NCI-H187 (cell line): ENCODE measurements at places on chromosomes 3 and 15.
A peak's percentile ranks its signal among the peaks of the same experiment; 100 is the strongest.

- no peak for DNase-seq
Observed at GRCh38 chr3:140499114-140499757, 178.6 kb upstream of the TRIM42 start.

DNA sequence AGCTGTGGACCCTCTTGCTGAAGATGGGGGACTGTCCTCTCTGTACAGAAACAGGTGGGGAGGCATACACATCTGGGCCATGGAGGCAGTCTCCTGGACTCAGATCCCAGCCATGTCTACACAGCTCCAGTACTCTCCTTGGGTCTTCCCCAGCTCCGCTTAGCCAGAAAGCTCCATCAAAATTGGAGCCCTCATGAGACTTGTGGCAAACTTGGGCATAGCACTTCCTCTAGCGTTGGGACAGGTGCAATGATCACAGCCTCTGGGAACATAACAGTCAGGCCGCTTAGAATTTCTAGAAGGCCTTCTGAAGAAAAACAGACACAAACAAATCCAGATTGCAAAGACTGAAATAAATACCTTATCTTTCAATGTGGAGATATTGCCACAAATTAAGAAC lies 634.3 kb upstream of the GOLIM4 start:
- DNase-seq: no peak

- no peak for DNase-seq
Observed at GRCh38 chr3:102400142-102400541, 34.7 kb upstream of the ZPLD1 start.

DNA sequence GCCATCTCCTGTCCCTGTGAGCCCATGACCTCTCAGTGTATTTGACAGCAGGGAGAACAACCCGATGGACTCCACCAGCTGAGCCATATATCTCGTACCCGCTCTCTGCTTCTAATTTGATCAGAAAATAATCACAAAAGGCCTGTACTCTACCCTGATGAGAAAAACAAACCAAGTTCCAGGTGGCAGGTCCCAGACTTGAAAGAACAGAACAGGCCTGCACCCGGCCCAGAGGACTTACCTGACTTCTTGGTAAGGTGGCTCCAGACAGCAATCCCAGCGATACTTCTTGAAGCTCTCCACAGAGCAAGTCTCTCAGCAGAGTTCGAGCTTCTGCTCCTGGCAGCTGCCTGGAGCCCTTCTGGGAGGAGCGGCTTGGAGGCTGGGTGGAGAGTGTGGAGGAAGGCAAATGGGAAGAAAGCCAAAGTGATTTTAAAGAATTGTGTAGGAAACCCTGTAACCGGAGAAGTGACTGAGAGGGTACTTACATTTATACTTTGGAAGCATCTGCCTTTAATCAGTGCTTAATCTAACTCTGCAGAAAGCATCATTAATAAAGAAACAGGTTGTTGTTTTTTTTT lies 91.6 kb downstream of the SCN11A start:
- no peak for DNase-seq

DNA sequence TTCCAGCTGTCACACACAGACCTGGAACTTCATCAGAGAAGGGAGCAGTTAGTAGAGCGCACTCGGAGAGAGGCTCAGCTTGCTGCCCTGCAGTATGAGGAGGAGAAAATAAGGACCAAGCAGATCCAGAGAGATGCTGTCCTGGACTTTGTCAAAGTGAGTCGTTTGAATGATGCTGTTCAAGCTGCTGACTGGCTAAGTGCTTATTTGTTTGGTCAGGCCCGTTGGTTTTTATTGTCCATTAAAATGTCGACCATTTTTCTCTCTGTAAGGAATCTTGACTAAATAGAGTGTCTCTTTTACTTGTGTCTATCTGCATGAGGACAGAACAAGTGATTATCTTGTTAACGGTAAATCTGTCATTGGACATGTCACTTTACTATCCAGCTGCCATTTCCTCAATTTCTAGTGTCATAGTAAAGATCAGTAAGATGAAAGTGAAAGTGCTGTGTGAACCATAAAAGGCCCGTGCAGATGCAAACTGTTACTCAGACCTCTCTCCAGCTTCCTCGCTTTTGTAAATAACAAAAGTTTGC lies 56.9 kb downstream of the LRCH3 start:
- peak; percentile 30 for DNase-seq

GRCh38 chr3:14376348-14377043 lies 25.9 kb upstream of the SLC6A6 start:
- no peak for DNase-seq

DNA sequence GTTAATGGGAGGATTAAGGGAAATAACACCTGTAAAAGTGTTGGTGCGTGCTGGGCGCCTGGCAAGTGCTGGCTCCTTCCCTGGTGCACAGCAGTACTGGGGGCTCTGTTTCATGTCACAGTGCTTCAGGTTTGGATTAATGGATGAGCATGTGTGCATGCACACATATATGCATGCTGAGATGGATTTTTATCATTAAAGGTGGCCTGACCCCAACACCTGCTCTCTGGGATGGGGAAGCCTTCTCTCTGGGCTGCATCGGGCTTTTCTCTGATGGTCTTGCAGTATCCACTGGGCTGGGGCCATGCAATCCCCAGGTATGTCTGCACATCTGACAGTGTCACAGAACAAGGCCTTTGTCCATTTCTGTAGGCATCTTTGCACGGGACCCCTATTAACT lies 127.5 kb upstream of the PLXNA1 start:
- no peak for DNase-seq

DNA sequence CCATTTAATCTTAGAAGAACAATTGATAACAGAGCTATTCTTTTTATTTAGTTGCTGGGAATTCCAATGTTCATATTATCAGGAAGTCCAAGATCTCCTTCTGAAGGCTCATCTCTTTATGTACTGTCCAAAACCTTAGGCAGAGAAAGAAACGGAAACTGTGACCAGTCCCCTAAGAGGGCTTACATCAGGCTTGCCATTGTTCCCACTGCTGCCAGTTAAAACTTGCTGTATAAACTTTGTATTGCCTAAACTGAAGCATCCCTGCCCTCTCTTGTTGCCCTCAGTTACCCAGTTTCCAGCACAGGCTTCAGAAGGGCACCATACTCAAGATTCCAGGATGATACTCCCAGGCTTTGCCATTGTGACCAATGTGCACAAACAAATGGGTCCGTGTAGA lies 435.2 kb upstream of the NAALADL2 start:
- DNase-seq: no peak

DNA sequence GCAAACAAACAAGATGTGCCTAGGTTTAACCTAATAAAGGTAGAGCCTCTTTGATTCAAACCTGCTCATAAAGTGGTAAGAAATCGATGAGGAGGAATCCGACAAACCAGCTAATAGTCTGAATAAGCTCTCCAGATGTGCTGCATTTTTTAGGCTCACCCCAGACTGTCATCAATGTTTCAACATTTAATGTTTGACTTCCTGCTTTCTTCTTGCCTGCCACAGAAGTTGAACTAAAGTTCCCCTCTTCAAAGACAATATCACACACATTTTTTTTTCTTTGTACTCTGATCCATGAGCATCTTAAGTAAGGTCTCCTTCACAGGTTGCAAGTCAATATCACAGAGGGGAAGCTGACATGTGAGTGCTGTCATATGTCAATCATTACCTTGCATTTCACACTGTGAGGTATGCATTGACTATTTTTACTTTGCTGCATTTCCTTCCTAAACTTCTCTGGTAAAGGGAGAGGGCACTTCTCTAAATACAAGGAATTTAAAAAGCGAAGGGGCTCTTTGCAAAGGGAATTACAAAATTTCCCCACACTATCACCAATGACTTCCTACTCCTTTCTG lies 172.3 kb upstream of the MCTP2 start:
- no peak for DNase-seq
